Activated CD8-positive, alpha-beta memory T cell treated with anti-CD3 and anti-CD28 coated beads for 36 hours (primary cell): ENCODE measurements at places on chromosomes 16 and 17. TPM values are rescaled to one million over a fixed set of nuclear protein-coding genes. Genes with fewer than 3 reads are reported as not detected.

The GDE1 gene
- 28.4 TPM for total RNA-seq

The CNGB1 gene
- not detected for total RNA-seq

The SPG7 gene
- total RNA-seq = 79.6 TPM

The CCL1 gene
- 21.9 TPM for total RNA-seq

The CDH5 gene
- total RNA-seq = not detected

The RNF157 gene
- 21.1 TPM for total RNA-seq

The UMOD gene
- not detected for total RNA-seq

The TPSG1 gene
- total RNA-seq = not detected

The GLIS2 gene
- total RNA-seq = 0.15 TPM

The RNF227 gene
- total RNA-seq = 4.5 TPM

The NEUROD2 gene
- not detected for total RNA-seq

The FOXK2 gene
- total RNA-seq = 73.1 TPM

The DHX58 gene
- total RNA-seq = 7.6 TPM

The CRYBA1 gene
- not detected for total RNA-seq

The TP53TG3B gene
- not detected for total RNA-seq

The GP1BA gene
- total RNA-seq = not detected

The SPIRE2 gene
- 0.78 TPM for total RNA-seq

The KRT39 gene
- total RNA-seq = not detected

The CDRT4 gene
- total RNA-seq = 2.8 TPM

The CCL5 gene
- total RNA-seq = 455 TPM

The STH gene
- not detected for total RNA-seq

The NPIPA3 gene
- total RNA-seq = 1.7 TPM

The C1QL1 gene
- not detected for total RNA-seq

The GAS2L2 gene
- 0.15 TPM for total RNA-seq

The NOTUM gene
- 0.40 TPM for total RNA-seq
